ENCODE measurements at places on chromosomes 16 and 17. TPM values are rescaled to one million over a fixed set of nuclear protein-coding genes. Genes with fewer than 3 reads are reported as not detected.

CNTD1 gene
- total RNA-seq = 0.44 TPM

DNA sequence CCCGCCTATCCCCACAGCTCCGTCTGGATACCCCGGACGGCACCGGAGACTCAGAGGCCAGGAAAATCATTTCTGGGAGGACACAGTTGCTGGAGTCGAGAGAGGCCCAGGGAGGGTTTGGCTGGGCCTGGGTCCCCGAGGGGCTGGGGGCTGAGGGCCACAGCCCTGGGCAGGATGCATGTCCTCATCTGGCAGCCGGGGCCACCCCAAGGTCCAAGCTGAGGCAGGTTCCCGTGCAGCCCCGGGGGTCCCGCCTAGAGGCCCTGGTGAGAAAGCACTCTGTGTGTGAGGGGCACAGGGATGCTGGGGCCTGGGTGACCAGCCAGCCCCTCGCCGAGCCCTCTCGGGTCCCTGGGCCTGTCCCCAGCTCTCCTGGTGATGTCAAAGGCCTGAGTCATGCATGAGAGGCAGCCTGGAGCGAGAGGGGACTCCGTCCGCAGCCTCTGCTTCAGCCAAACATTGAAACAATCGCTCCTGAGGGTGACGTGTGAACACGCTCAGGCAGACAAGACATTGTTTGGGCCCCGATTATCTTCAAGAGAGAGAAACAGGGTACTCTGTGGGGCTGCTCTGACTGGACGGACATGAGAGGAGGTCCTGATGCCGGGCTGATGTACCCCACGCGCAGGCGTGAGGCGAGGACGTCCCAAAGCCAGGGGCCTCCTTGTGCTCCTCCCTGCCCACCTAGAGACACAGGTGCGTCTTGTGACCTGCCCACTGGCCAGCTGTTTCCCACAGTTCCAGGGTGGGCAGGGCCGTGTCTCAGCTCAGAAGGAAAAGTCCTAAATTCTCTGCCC is 25.8 kb upstream of the C1QTNF8 start:
- DNase-seq = no peak

CLEC16A gene
- total RNA-seq = 30.2 TPM

GRCh38 chr17:16880121-16880842 is 91.6 kb downstream of the TNFRSF13B start:
- no peak for DNase-seq
